ENCODE measurements at places on chromosomes 5 and 9.

DNA sequence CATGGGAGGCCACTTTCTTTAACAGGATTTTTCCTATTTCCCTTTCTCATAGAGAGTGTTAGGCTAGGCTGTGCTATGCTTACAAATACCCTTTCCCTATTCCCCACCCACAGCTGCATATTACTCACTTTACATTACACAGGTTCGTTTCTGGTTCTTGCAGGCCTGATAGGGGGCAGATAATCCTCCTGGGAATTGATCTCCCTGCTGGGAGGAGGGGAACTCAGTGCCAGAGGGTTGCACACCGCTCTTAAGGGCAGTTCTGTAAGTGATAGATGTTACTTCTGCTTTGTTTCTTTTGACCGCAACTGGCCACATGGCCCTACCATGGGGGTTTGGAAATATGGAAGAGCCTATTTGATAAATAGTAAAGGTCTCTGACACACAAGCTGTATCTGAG is 54.0 kb upstream of the NTRK2 start:
- DNase-seq, result no peak

DNA sequence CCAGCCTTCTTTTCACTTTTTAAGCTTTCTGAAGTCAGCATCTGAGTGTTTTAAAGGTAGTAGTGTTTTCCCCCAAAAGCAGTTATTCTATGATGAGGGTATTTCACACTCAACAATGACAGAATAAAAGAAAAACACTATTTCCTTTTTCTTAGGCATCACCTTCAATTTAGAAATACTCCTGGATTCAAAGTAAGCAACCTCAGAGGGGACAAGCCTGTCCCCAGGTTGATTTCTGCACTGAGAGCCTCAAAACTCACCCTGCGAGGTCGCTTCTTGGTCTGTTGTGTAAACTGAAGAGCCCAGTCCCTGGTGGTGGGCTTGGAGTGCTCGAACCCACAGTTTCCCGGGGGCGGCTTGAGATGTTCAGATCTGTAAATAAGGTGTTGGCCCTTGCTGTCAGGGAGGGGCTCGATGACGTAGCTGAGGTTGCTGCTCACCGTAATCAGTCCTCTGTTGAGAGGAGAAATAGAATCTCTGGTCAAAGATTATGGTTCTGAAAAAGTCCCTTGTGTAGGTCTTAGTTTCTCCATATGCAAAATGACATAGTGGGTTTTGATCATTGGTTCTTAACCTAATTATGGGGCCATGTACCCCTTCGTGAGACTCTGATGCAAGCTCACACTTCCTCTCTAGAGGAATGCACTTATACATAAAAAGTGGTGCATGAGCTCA is 55.9 kb downstream of the ADAM19 start:
- DNase-seq, result no peak

DNA sequence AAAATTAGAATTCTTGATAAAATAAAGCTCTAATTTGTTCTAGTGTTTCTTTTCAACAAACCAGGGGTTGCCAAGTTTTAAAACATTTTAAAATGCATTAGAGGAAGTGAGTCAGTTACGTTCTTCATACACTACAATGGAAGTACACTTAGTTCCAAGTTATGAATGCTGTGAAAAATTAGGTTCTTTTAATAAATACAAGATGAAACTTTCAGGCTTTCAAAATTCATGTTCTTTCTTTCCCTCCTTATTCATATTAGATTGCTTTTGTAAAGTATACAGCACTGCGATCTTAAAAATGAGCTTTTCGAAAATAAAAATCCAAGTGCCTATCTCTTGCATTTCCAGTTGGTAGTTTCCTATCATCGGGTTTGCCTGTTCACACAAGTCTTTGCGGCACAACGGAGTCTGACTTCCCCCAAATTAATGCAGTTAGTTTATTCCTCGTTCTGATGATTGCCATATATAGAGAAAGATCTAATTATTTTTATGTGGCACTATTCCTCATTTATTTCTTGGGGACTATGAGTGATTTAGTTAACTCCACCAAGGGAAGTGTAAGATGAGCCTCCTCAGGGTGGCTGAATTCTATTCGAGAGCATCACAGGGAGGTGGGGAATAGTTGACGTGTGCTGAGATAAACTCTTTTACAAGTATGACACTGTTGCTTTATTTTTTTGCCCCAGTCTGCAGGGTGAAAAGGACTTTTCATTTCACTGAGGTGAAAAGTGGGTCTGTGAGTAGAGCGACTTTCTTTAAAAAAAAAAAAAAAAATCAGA is 238.2 kb downstream of the CD180 start:
- DNase-seq, result peak; percentile 38

DNA sequence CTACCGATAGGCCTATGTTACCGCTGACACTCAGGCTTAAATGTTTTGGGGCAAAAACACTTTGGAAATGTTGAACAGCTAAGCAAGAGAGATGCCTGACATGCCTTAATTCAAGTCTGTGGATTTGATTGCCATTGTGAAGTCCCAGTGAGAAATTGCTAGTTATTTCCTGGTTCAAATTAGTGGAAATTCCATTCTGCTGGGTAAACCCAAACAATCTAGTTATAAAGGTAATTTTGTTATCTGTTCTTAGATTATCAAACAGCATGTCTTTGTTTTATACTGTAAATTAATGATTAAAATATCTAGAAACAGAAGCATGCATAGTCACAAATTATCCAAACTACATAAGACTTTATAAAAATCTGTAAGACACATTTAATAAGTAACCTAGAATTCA is 96.6 kb downstream of the PJA2 start:
- no peak for DNase-seq

- DNase-seq, result no peak
Measured at GRCh38 chr5:6395621-6396020, 17.3 kb upstream of the MED10 start.

- DNase-seq, result no peak
Measured at GRCh38 chr5:80116465-80116864, 81.3 kb downstream of the THBS4 start.

DNA sequence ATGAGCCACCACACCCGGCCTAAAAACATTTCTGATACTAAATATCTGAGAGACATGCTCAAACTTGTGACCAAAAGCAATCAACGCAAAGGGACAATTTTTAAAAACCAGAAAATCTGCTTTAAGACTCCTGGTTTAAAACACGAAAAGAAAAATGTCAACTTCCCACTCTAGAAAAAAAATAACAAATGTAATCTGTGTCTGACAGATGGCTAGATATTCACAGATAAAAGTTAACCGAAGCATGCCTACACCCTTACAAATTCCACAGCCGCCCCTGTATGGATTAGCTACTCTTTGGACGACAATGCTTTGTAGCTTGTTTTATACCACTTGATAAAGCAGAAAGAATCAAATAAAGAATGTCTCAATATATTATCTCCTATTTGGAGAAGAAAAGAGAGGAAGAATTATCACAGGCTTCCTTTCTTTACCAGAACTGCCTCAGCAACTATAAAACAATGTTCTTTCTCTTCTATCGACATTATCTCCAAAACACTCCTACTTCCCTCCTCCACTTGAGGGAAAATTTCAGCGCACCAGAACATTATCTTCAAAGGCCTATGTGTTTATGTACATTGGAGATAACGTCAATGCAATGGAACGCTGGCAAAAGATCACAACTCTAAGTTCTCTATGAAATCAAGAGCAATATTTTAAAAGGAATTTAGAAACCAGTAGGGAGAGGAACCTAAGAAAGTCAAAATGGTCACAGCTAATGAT is 26.2 kb downstream of the CEMIP2 start:
- no peak for DNase-seq

GRCh38 chr5:59597690-59598546 is 295.6 kb downstream of the PDE4D start:
- DNase-seq, result no peak

DNA sequence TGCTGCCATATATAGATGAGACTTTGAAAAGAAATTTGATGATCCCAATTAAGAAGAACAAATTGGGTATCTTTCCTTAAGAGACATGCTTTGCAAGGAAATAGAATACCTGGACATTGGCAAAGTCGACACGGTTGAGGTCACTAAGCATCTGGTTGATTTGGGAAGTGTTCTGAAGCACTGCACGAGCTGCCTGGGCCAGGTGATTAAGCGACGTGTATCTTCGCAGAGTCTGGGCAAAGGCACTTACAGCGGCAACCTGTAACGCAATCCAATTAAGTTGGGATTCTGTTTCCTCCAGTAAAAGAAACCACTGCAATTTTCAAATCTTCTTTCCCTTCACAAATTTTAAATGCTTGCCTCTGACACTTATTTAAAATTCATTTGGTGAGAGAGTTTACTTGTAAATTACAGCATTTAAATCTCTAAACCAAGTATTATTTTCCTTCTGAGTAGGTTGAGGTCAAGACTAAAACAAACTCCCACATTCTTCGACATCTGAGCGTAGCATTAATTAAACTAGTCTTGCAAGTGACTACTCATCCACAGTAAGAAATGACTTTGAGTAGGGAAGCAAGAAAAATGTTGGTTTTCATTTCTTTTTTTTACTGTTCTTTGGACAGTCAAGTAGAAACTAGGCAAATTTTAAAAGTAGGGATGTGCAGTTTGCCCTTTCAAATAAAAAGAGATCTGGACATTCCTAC is 262.8 kb downstream of the RFX3 start:
- DNase-seq, result no peak

DNA sequence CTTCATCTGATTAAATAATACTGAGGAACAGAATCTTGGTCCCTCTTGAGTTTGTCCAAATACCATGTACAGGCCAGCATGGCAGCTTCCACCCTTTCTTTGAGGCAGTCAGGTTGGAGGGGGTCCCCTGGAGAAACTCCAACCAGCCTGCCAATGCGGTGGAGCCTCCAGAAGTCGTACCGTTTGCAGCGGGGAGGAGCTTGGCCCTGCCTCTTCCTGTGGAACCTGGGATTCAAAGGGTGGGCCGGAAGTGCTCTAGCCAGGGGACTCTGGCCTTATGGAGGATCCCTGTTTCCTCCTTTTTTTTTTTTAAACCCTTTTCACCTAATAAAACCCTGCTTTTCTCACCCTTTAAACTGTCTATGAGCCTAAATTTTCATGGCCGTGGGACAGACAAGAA is 216.3 kb upstream of the ZNF608 start:
- no peak for DNase-seq

DNA sequence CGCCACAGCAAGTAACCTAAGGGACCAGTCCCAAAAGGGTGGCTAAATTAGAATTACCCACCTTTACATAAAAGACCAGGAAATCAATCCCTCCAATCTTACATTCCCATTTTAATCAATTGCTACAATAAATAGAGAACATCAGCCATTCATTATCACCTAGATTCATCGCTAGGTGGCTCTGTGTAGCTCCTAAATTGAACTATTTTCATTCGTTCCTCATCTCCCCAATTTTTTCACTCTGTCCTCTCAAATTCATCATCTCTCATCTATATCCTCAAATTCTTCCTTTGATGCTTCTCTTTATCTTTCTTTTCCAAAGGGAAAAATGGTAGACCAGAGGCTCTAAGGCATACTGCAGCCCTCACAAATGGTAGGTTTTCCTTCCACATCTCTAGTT is 108.2 kb upstream of the TNC start:
- no peak for DNase-seq

DNA sequence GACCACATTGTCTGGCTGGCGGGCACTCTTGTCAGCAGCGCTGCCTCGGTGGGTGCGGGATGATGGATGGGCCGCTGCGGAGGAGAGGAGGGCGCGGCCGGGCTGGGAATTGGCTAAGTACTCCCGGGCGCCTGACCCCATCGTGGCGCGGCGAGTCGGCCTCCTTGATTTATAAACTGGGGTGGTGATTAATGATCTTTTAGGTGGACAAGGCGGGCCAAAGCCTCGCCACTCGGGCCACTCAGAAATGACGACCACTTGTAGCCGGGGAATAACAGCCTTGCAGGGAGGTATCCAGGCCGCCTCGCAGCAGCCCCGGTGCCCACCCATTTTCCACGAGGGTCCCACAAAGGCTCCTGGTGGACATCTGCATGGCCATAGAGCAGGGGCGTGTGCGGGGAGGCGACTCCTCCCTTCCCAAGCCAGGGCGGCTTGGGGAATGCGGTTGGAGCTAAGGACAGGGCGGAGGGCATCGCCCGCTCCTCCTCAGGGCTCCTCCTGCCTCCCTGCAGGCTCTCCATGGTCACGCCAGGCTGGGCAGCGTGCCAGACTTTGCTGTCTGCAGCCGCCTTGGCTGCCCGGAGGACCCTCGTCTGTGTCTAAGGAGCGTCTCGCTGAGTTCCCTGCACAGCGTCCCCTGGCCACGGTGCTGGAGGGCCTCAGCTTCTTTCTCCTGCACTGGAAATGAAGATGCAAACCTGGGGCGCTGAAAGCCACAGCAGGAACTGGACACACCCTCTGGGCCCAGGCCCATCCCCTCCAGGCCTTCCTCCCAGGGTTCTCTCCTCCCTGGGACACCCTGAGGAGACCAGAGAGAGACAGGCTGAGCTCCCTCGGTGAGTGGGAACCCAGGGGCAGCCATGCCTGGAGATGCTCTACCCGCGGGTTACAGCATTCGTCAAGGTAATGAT is 287.4 kb upstream of the IRX4 start:
- DNase-seq, result no peak

DNA sequence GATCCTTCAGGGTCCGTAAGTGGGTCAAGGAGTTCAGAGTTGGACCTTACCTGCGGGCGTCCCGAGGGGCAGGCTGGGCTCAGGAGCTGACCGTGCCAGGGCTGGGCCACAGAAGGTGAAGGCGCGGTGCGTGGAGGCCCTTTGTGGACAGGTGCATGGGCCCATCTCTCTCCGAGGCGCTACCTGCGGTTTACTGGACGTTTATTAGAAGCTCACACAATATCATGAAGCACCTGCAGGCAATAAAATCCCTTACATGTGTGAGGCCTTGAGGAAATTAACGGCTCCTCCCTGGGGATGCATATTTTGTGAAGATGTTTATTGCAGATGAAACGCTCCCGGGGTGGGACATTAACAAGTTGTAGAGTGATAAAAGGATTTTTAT is 79.8 kb upstream of the LMX1B start:
- no peak for DNase-seq

GRCh38 chr9:136220017-136220729 is 15.2 kb upstream of the LHX3 start:
- no peak for DNase-seq

- no peak for DNase-seq
Measured at GRCh38 chr5:94516148-94516547, 102.3 kb downstream of the KIAA0825 start.

- no peak for DNase-seq
Measured at GRCh38 chr9:91253488-91253887, 108.2 kb downstream of the AUH start.

DNA sequence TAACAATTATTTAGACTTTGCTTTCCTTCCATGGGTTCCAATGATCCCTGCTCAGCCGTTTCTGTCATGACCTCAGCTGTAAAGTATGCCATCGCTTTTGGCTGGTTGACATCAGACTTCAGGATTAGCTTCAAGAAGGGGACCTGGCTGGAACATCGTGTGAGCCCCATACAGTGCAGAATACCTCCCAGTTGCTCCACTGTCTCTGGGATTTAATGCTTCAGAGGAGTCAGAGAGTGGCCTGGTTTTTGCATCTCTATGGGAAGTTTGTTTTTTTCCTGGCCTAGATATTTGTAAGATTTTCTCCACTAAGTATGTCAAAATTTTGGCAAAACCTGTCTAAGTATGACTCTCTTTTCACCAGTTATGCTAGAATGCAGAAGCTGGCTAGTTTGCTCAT is 216.9 kb downstream of the GABBR2 start:
- no peak for DNase-seq

GRCh38 chr5:96936431-96937320 is 796 bp downstream of the LNPEP start:
- peak; percentile 61 for DNase-seq

GRCh38 chr9:76206821-76207220 is 187.4 kb downstream of the RFK start:
- no peak for DNase-seq

- no peak for DNase-seq
Measured at GRCh38 chr5:29161399-29162291, 2031.8 kb upstream of the CDH6 start.
